ENCODE measurements at places on chromosomes 11 and 22.
A peak's percentile ranks its signal among the peaks of the same experiment; 100 is the strongest.

- peak; percentile 72 for DNase-seq
Measured at GRCh38 chr11:72040491-72041363, 39.6 kb downstream of the NUMA1 start.

DNA sequence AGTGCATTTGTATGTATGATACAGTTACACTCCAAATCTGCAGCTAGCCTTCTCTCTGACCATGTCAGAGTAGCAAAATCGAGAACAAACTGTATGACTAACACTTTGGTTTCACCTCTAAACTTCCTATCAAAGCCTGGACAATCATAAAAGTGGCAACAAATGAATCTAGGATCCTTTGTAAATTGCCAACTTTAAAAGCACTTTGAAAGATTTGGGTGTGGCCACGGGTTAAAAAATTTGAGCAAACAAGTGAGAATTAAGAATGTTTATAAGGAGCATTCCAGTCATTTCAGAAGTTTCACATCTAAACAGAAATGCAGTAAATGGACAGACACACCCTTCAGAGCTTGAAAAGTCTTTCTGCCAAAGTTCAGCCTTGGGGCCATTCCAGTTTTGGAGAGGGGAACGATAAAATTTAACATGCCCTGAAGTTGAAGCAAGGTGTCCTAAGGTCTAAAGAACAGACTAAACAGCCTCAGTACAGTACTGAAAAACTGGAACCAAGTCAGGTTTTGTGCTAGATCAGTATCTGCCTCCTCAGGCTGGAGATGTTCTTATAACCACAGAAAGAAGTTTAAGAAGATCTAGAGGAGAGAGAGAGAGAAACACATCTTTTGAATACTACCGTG lies 181.9 kb upstream of the BDNF start:
- DNase-seq: no peak

GRCh38 chr11:94309757-94310156 lies 5.4 kb downstream of the IZUMO1R start:
- no peak for DNase-seq

DNA sequence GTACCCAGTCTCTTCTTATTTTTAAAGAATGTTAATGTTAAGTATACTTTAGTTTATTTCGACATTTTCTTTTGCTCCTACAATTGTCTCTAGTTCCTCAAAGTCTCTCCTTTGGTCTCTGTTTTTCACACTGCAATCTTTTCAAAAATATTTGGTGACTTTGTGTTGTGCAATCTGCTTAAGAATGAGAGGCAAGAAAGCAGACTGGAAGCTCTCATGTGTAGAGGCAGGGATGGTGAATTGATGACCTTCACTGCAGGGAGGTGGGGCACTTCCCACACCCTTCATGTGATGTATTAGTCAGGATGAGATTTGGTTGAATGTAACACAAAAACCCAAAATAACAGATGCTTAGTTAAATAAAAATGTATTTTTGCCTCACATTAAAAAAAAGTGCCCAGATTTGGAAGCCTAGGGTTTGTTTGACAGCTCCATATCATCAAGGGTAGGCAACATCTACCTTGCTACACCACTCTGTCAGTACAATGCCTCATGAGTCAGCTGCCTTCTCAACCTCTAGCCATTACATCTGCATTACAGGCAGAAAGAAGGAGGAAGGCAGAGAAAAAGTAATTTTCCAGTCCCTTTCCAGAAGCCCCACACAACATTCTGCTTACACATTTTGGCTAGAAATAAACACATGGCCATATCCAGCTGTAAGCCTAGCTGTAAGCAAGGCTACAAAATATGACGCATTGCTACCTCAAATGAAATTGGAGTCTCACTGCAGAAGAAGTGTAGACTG lies 3.8 kb upstream of the MMP27 start:
- DNase-seq: no peak

DNA sequence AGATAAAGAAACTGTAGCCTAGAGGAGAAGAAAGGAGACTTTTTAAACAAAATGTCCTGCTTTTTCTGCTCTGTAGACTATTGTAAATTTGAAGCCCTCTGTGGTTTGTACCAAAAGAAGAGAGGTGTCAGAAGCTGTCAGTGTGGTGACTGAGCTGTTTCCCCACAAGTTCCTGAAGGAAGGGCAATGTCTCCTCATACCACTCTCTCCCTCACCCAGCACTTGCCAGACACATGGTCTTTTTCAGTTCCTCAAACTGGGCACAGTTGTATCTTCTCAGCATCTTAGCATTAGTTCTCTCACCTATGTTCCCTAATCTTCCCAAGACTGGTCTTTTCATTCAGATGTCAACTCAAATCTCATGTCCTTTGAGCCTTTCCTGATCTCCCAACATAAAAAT lies 4.3 kb downstream of the BCO2 start:
- DNase-seq: no peak

- peak; percentile 26 for DNase-seq
Measured at GRCh38 chr11:102831489-102832440, 11.6 kb downstream of the MMP3 start.

- DNase-seq: no peak
Measured at GRCh38 chr22:31286360-31287255, 5.7 kb downstream of the PIK3IP1 start.

DNA sequence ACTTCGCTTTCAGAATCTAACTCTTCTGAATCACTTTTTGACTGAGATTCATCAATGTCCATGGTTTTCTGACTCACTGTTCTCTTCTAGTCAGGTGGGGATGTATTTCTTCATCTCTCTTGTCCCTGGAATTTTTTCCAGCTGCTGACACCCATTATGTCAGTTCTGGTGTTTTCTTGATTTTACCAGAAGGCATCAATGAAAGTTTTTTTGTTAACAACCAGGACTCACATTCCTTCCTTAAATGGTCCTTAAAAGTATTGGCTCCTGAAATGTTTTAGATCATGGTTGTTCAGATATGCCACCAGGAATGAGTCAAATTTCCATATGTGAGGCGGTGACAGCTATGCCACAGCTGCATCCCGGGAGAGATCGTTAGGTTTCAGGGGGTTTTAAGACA lies 12.9 kb downstream of the MICAL2 start:
- no peak for DNase-seq

DNA sequence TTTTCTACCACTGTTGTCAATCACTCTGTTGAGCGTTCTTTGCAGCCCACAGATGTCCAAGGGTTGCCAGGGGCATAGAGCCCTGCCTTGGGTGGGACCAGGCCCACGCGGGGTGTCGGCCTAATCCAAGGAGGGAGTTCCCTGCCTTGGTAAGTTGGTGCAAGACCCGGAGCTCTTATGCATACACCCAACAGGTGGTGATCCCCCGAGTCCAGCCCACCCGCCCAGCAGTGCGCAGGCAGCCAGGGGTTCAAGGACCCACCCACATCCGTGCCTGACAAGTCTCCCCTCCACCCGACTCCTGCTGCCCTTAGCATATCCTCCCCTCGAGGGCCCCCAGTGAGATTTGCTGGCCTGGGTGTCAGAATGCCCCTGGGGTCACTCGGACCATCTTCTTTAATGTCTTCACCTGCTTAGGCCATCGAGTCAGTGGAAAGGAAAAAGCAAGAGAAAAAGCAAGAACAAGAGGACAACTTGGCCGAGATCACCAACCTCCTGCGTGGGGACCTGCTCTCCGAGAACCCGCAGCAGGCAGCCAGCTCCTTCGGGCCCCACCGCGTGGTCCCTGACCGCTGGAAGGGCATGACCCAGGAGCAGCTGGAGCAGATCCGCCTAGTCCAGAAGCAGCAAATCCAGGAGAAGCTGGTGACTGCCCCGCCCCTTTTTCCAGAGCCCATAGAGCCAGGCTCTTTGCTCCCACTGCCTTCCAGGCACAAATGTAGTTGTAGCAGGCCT lies 12.2 kb downstream of the RIBC2 start:
- DNase-seq: no peak

GRCh38 chr11:69167130-69167915 lies 11.6 kb downstream of the SMIM38 start:
- no peak for DNase-seq

DNA sequence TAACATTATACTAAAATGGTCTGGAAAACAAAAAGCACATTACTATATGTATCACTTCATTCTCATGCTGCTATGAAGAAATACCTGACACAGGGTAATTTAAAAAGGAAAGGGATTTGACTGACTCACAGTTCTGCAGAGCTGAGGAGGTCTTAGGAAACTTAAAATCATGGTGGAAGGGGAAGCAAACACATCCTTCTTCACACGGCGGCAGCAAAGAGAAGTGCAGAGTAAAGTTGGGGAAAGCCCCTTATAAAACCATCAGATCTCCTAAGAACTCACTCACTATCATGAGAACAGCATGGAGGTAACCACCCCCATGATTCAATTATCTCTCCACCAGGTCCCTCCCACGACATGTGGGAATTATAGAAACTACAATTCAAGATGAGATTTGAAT lies 60.0 kb downstream of the FAM181B start:
- no peak for DNase-seq

GRCh38 chr11:134469627-134470026 lies 57.6 kb upstream of the B3GAT1 start:
- DNase-seq: no peak

DNA sequence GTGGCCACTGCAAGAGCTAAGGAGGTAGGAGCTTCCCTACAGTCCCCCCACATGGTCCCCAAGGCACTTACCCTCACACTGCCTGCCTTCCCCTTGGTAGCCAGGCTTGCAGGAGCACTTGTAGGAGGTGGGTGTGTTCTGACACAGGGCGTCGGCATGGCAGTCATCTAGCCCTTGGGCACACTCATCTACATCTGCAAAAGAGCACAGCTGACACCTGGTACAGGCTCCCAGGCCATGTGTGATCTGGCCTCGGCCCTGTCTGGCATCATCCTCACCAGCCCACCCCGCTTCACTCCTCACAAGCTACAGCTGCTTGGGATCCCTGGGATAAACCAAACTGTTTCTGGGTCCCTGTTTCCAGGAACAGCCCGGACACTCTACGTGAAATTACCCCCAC lies 1.8 kb downstream of the SCUBE2 start:
- no peak for DNase-seq

DNA sequence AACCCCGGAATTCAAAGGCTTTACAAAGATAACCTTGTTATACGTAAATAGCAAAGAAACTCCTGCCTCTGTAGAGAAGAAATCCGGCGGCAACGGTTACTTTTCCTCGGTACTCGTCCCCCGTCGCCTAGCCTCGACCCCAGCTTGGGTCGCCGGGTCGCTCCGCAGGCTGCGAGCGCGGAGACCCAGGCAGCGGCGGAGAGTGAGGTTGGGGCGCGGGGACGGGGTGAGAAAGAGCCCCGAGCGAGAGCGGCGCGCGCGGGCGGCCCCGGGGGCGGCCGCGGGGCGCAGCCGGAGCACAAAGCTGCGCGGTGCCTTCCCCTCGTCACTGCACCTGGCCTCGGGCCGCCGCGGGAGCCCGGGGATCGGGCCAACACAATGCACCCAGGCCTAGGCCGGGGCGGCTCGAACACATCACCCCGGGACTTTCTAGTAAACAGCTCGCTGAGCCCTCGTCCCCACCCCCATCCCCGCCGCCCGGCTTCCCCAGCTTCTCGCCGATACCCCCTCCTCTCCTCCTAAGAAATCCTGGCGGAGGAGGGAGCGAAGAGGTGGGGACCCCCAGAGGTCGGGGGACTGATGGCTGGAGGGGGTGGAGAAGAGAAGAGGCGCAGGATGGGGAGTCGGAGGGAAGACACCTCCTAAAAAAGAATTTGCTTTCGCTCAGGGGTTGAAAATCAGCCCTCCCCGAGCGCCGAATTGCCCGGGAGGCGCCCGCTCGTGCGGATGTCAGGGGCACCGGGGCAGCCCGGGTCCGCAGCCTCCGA lies 845 bp downstream of the MPPED2 start:
- DNase-seq: peak; percentile 46

- no peak for DNase-seq
Measured at GRCh38 chr11:17393472-17393871, 5.0 kb upstream of the KCNJ11 start.

- no peak for DNase-seq
Measured at GRCh38 chr22:30770716-30771115, 76.0 kb downstream of the OSBP2 start.

- no peak for DNase-seq
Measured at GRCh38 chr11:70381872-70382861, 16.2 kb upstream of the CTTN start.

DNA sequence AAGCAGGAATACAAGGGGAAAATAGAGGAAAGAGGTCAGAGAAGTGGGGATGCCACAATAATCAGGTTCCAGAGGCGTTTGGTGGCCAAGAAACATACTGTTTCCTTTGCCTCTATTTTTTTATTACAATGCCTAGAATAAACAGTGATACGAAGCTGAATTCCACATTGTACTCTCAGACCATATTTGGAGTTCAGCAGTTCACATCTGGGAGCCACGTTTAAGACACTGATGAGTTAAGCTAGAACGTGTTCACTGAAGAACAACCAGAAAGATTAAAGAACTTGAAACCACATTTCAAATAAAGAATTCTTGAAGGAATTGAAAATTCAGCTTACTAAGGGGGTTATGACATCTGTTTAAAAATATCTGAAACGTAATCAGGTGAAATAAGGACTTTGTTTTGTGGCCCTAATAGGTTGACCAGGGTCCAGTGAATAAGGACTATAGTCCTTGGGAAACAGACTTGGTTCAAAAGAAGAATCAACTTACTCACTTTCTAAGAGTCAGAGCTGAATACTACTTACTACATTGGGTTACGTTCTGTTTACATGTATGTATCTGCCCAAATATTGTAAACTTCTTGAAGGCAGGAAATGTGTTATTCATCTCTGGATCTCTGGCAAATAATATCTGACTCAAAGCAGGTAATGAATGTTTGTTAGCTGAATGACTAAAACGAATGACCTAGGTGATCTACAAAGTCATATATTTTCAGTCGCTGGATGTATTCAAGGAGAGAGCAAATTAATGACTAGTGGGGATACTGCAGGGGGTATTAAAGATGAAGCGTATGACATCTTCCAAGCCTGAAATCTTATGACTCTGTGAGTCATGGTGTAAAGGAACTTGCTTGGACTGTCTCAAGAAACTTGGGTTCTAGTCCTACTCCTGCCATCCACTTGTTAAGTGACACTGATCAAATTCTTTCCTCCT lies 247.0 kb upstream of the NARS2 start:
- no peak for DNase-seq

DNA sequence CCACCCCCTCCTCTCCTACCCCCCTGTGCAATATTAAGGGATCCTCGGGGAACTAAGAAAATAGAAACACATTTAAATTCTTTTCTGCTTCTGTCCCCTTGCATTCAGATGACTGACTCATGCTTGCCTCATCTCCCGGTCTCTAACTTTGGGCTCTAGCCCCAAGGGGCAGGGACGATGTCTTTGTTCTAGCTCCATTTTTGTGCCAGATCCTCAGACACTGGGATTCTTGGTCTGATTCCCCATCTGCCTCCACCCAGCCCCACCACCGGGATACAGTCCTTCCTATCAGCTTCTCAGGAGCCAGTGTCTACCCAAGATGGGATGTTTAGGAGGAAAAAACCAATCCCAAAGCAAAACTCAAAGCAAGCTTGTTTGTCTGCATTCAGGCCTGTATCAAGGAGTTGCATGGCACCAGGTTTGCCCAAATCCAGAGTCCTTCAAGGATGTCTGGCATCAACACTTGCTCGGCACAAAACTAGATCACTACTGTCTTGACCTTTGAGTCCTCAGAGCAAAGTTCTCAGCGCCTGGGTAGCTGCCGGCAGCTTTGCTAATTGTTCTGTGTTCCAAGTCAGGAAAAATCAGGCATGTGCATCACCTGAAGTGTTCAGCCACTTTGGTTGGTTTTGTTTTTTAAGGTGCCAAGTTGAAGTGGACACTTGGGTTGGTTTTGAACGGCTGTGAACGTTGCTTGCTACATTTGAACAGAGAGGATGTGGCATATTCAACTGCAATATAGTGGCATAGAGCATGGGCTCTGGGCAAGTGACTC lies 212.8 kb downstream of the DSCAML1 start:
- no peak for DNase-seq

GRCh38 chr11:73292525-73292894 lies 15.6 kb upstream of the ARHGEF17 start:
- DNase-seq: no peak

GRCh38 chr11:44469412-44469811 lies 96.1 kb upstream of the CD82 start:
- DNase-seq: no peak
